ENCODE measurements at places on chromosomes 11 and 22. TPM values are rescaled to one million over a fixed set of nuclear protein-coding genes. Genes with fewer than 3 reads are reported as not detected.

The TLCD5 gene
- total RNA-seq: not detected

The P2RX6 gene
- total RNA-seq: 0.21 TPM

The SLC5A1 gene
- not detected for total RNA-seq

The RFPL2 gene
- total RNA-seq: 0.10 TPM

The OR52E8 gene
- not detected for total RNA-seq

The KRTAP5-11 gene
- not detected for total RNA-seq

The SOX10 gene
- total RNA-seq: not detected

The UBE2L3 gene
- total RNA-seq: 28.0 TPM

The MOV10L1 gene
- total RNA-seq: not detected

The TMEM121B gene
- total RNA-seq: 1.3 TPM

The OR51B5 gene
- total RNA-seq: 0.31 TPM

Measured in mononuclear cell (primary cell).